ENCODE measurements at places on chromosomes 3 and 15.
A peak's percentile ranks its signal among the peaks of the same experiment; 100 is the strongest.

- no peaks in the 10 kb centered on the region for H3K27me3 ChIP-seq
- H3K4me1 ChIP-seq, result no peaks in the 10 kb centered on the region
- no peak overlapping the region for H3K4me3 ChIP-seq
- peaks cover 68% of the 10 kb centered on the region for H3K36me3 ChIP-seq
- H3K27ac ChIP-seq, result no peak overlapping the region
Measured at GRCh38 chr3:196055683-196056270, 26.1 kb downstream of the TFRC start.

DNA sequence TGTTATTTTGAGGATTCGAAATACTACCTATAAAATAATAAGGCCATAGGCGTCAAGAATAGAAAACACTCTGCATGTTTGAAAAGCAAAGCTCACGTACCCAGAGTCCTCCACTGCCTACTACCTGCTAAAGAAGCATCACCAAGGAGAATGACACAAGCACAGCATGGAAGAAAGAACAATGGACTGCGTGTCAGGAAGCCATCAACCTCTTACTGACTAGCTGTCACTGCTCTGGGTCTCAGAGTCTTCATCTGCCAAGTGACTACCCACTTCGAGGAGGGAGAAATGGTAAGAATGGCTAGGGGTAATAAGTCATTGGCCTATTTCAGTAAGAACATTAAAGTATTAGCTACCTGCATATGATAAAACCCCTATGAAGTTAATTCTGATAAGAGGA is 49.4 kb downstream of the CLASP2 start:
- H3K27me3 ChIP-seq, result no peaks in the 10 kb centered on the region
- H3K36me3 ChIP-seq, result no peaks in the 10 kb centered on the region
- no peak overlapping the region for H3K27ac ChIP-seq
- H3K4me3 ChIP-seq, result no peak overlapping the region
- no peak for DNase-seq

- H3K4me1 ChIP-seq, result no peaks in the 10 kb centered on the region
- H3K27me3 ChIP-seq, result no peaks in the 10 kb centered on the region
- no peaks in the 10 kb centered on the region for H3K36me3 ChIP-seq
- DNase-seq, result no peak
- H3K4me3 ChIP-seq, result no peak overlapping the region
- no peak overlapping the region for H3K27ac ChIP-seq
Measured at GRCh38 chr3:5717254-5717653, 529.7 kb downstream of the EDEM1 start.

- no peaks in the 10 kb centered on the region for H3K27me3 ChIP-seq
- H3K27ac ChIP-seq, result no peak overlapping the region
- no peaks in the 10 kb centered on the region for H3K36me3 ChIP-seq
Measured at GRCh38 chr15:79467865-79468586, 35.9 kb downstream of the MINAR1 start.

- no peak for DNase-seq
- H3K4me3 ChIP-seq, result no peak overlapping the region
- no peaks in the 10 kb centered on the region for H3K27me3 ChIP-seq
- no peaks in the 10 kb centered on the region for H3K36me3 ChIP-seq
- no peak overlapping the region for H3K27ac ChIP-seq
Measured at GRCh38 chr15:62658498-62658897, 384.0 kb upstream of the TPM1 start.

DNA sequence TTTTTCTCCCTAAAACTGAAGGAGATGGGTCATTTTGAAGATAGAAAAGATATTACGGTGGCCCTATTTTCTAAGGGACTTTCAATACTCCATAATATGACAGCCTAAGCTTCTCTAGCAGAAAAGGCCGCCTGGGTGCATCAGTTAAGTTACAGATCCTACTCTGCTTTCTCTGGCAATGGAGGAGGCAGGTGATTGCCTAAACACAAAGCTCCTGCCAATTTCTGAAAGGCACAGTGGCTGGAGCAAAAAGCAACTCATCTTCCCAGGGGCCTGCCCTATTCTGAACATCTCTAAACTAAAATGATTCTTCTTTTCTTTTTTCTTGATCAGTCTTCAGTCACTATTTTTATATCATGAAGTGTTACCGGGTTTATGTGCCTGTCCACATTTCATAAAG is 276.7 kb downstream of the CNTN4 start:
- H3K4me3 ChIP-seq, result no peak overlapping the region
- H3K27me3 ChIP-seq, result no peaks in the 10 kb centered on the region
- no peaks in the 10 kb centered on the region for H3K36me3 ChIP-seq
- no peaks in the 10 kb centered on the region for H3K4me1 ChIP-seq
- DNase-seq, result no peak

DNA sequence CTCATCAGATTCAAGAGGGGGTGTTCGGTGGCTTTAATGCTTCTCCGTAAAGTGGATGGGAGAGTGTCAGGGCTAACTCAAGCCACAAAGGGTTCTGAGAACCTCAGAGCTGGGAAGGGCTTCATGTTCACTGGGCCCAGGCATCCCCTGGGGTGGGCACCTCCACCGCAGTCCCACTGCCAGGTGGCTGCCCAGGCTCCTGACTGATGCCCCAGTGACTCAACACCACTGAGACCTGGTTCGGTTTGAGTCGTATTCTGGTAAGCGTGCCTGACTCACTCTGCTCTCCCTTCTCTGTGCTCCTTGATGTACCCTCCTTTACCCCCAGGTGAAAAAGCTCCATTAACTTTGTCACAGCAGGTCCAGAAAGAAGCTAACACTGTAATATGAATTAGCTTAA is 304.6 kb downstream of the RPLP1 start:
- no peak overlapping the region for H3K4me3 ChIP-seq
- DNase-seq, result no peak

GRCh38 chr3:136819392-136819730 is 435 bp downstream of the SLC35G2 start:
- H3K27me3 ChIP-seq, result no peaks in the 10 kb centered on the region
- H3K36me3 ChIP-seq, result no peaks in the 10 kb centered on the region
- H3K27ac ChIP-seq, result peak overlapping the region; percentile 82
- H3K4me1 ChIP-seq, result peaks cover 34% of the 10 kb centered on the region
- peak; percentile 23 for DNase-seq

GRCh38 chr15:88300089-88300488 is 43.5 kb upstream of the NTRK3 start:
- DNase-seq, result no peak
- no peaks in the 10 kb centered on the region for H3K4me1 ChIP-seq
- H3K27ac ChIP-seq, result no peak overlapping the region
- no peaks in the 10 kb centered on the region for H3K36me3 ChIP-seq
- H3K27me3 ChIP-seq, result no peaks in the 10 kb centered on the region

GRCh38 chr3:100438623-100438974 is 37.3 kb downstream of the LNP1 start:
- no peaks in the 10 kb centered on the region for H3K27me3 ChIP-seq
- DNase-seq, result no peak
- no peak overlapping the region for H3K4me3 ChIP-seq
- H3K4me1 ChIP-seq, result no peaks in the 10 kb centered on the region

- peaks cover 15% of the 10 kb centered on the region for H3K4me1 ChIP-seq
- no peaks in the 10 kb centered on the region for H3K36me3 ChIP-seq
- DNase-seq, result no peak
- H3K4me3 ChIP-seq, result no peak overlapping the region
- no peak overlapping the region for H3K27ac ChIP-seq
- H3K27me3 ChIP-seq, result no peaks in the 10 kb centered on the region
Measured at GRCh38 chr3:16904423-16905417, 20.0 kb downstream of the PLCL2 start.

- no peak for DNase-seq
- H3K27ac ChIP-seq, result no peak overlapping the region
- H3K4me3 ChIP-seq, result no peak overlapping the region
- H3K36me3 ChIP-seq, result no peaks in the 10 kb centered on the region
- no peaks in the 10 kb centered on the region for H3K27me3 ChIP-seq
Measured at GRCh38 chr3:123773681-123774431, 110.3 kb downstream of the MYLK start.

DNA sequence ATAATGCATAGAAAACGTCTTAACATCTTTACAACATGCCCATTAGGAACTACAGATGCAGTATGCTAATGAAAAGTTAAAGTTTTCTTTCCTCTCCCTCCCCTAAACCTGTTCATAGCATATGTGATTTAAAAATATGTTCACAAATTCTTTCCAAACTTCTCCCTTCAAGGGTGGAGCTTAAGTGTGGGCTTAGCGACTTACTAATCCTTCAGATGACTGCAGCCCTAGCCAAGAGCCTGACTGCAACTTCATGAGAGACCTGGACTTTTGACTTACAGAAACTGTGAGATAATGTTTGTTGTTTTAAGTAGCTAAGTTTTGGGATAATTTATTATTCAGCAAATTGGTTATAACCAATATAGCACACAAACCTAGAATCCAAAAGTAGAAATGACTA is 22.0 kb upstream of the ANXA2 start:
- no peaks in the 10 kb centered on the region for H3K36me3 ChIP-seq
- no peak overlapping the region for H3K27ac ChIP-seq
- DNase-seq, result peak; percentile 40
- H3K4me3 ChIP-seq, result no peak overlapping the region
- no peaks in the 10 kb centered on the region for H3K4me1 ChIP-seq

GRCh38 chr3:44802011-44802410 is 40.4 kb downstream of the KIF15 start:
- no peak for DNase-seq
- H3K4me3 ChIP-seq, result no peak overlapping the region
- no peak overlapping the region for H3K27ac ChIP-seq
- no peaks in the 10 kb centered on the region for H3K27me3 ChIP-seq

- no peaks in the 10 kb centered on the region for H3K27me3 ChIP-seq
- H3K4me3 ChIP-seq, result no peak overlapping the region
- no peak overlapping the region for H3K27ac ChIP-seq
- no peak for DNase-seq
- H3K4me1 ChIP-seq, result no peaks in the 10 kb centered on the region
Measured at GRCh38 chr3:132486099-132486498, 68.8 kb downstream of the DNAJC13 start.

- H3K4me3 ChIP-seq, result no peak overlapping the region
- no peaks in the 10 kb centered on the region for H3K36me3 ChIP-seq
- no peak for DNase-seq
Measured at GRCh38 chr15:67836134-67836455, 3.8 kb downstream of the RNU6-1 start.

DNA sequence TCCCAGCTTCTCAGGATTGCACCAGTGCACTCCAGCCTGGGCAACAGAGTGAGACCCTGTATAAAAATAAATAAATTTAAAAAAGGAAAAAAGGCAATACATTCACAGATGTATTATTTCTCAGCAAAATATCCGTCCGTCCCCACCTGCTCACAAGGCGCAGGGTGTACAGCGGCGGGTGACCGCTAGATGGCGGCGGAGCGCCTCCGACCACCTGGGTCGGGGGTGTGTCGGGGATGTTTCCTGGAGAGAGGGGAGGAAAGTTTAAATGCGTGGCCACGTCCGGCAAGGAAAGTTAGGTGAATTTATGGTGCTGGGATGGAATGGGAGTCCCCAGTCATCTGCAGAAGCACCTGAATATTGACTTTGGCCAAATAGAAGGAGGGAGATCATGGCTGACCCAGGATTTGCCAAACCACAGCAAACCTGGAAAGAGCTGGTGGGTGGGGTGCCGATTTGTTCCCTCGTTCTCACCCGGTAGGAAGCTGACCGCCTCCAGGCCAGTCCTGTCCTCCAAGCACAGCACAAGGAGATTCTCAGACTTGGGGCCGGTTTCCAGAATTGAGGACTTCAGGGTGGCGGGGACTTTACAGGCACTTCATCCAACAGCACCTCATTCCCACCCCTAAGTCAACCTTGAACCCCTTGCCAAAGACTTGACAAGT is 88.3 kb downstream of the TMEM266 start:
- H3K27ac ChIP-seq, result no peak overlapping the region
- H3K4me3 ChIP-seq, result no peak overlapping the region
- H3K27me3 ChIP-seq, result no peaks in the 10 kb centered on the region
- H3K4me1 ChIP-seq, result peaks cover 20% of the 10 kb centered on the region

DNA sequence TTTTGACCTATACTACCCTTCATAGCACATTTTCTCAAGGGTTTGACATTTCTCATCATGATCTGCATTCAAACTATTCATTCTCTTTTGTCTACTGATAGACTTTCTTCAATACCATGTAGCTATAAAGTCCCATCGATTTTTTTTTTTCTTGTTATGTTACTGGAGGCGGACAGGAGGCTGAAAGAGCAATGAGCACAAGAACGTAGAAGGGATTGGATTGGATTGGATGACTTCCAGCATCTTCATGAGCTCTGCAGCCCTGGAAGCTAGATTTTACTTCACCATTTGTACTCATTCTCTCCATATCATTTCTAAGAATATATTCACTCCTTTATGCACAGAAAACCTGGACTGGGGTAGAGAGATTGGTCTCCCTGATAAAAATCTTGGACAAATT is 43.2 kb downstream of the DUT start:
- DNase-seq, result no peak
- H3K4me1 ChIP-seq, result no peaks in the 10 kb centered on the region
- no peak overlapping the region for H3K27ac ChIP-seq
- no peaks in the 10 kb centered on the region for H3K27me3 ChIP-seq
- no peak overlapping the region for H3K4me3 ChIP-seq
- no peaks in the 10 kb centered on the region for H3K36me3 ChIP-seq

- peak overlapping the region; percentile 81 for H3K27ac ChIP-seq
- H3K27me3 ChIP-seq, result no peaks in the 10 kb centered on the region
- peaks cover 58% of the 10 kb centered on the region for H3K4me1 ChIP-seq
- H3K4me3 ChIP-seq, result no peak overlapping the region
- DNase-seq, result no peak
Measured at GRCh38 chr3:72274493-72275330, 489.8 kb upstream of the PROK2 start.

- H3K4me3 ChIP-seq, result no peak overlapping the region
- peak overlapping the region; percentile 60 for H3K27ac ChIP-seq
- H3K36me3 ChIP-seq, result no peaks in the 10 kb centered on the region
- H3K4me1 ChIP-seq, result peaks cover 8% of the 10 kb centered on the region
Measured at GRCh38 chr15:89068325-89068784, 19.9 kb upstream of the ABHD2 start.

GRCh38 chr3:73204841-73205240 is 143.4 kb downstream of the EBLN2 start:
- no peaks in the 10 kb centered on the region for H3K4me1 ChIP-seq
- no peak overlapping the region for H3K27ac ChIP-seq
- H3K4me3 ChIP-seq, result no peak overlapping the region
- no peaks in the 10 kb centered on the region for H3K36me3 ChIP-seq
- no peak for DNase-seq

DNA sequence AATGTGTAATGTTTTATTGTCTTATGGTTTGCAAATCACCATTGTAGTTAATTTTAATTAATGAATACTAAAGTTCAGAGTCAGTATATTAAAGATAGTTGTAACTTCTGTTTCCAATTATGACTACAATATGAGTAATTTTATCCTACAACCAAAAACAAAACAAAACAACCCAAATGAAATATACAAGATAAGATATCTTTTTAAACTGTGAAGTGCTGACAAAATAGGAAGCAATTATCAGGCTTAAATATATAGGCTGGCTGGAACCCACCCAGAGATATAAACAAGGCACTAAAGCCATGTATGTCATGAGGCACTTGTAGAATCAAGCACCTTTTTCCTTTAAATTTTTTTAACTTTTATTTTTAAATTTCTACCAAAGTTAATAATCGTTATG is 108.6 kb upstream of the LRRFIP2 start:
- DNase-seq, result no peak
- no peak overlapping the region for H3K27ac ChIP-seq
- H3K27me3 ChIP-seq, result no peaks in the 10 kb centered on the region
- H3K4me1 ChIP-seq, result no peaks in the 10 kb centered on the region

- DNase-seq, result no peak
- no peak overlapping the region for H3K4me3 ChIP-seq
- no peaks in the 10 kb centered on the region for H3K4me1 ChIP-seq
- H3K27me3 ChIP-seq, result no peaks in the 10 kb centered on the region
- peaks cover 12% of the 10 kb centered on the region for H3K36me3 ChIP-seq
Measured at GRCh38 chr3:136294176-136294575, 44.0 kb downstream of the PCCB start.

- H3K27ac ChIP-seq, result no peak overlapping the region
- no peak overlapping the region for H3K4me3 ChIP-seq
- H3K27me3 ChIP-seq, result no peaks in the 10 kb centered on the region
- no peaks in the 10 kb centered on the region for H3K36me3 ChIP-seq
Measured at GRCh38 chr3:12246497-12247163, 42.2 kb upstream of the PPARG start.
